Ascending aorta (tissue), 2 donors: ENCODE measurements at places on chromosomes 1 and 21.

DNA sequence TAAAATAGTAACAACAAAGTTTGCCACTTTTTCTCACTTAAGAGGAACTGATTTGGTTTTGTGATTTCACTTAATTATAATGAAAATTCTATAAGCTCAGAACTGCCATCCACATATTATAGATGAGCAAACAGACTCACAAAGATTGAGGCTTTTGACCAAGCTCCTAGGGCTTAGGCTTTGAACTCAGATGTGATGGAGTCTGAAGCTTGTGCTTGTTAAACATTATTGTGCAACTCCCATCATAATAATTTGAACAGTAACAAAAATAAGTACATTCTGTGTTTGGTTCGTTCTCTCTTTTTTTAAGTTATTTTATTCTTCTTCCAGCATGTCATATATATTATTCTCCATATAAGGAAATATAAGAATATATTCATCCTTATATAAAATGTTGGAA lies 403.4 kb downstream of the PTPRC start:
- no peak for DNase-seq

DNA sequence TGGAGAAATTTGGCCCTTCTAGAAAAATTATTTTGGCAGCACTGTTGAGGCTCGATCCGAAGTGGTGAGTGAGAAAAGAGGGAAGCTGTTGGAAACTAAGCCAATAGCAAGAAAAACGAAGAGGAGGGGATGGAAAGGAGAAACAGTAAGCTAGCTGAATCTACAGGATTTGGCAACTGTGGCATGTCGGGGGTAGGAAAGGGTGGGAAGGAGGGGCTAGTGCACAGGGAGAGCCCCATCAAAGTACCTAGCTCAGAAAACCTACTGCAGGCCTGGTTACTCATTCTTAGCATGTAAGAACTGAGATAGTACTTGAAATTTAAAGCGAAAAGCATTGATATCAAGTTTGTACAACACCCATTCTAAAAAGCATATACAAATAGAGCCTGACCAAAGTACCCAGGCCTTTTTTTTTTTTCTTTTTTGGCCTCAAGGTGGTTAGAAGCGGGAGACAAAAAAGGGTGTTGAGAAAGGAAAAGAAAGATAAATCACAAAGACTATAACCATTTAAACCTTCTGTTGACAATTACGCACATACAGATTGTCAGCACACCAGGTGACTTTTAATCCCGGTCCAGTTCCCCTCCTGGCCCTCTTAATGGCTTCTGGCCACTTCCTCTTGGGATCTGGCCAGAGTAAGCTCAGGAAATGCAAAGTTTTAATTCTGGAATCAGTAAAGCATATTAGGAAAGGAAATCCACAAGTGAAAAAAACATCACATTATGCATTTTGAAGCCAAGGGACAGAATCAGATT lies 50.4 kb downstream of the SLC16A1 start:
- DNase-seq, result no peak

- no peak for DNase-seq
Observed at GRCh38 chr1:41724248-41724647, 194.5 kb downstream of the HIVEP3 start.

- no peak for DNase-seq
Observed at GRCh38 chr1:163652441-163652840, 330.7 kb downstream of the NUF2 start.

- no peak for DNase-seq
Observed at GRCh38 chr1:12505231-12505630, 112.8 kb downstream of the DHRS3 start.

- DNase-seq, result no peak
Observed at GRCh38 chr1:224481601-224482000, 47.0 kb upstream of the WDR26 start.
